ENCODE measurements at places on chromosomes 13 and 19.
A peak's percentile ranks its signal among the peaks of the same experiment; 100 is the strongest.

- no peak for DNase-seq
Measured at GRCh38 chr19:30338878-30339623, 33.1 kb upstream of the ZNF536 start.

DNA sequence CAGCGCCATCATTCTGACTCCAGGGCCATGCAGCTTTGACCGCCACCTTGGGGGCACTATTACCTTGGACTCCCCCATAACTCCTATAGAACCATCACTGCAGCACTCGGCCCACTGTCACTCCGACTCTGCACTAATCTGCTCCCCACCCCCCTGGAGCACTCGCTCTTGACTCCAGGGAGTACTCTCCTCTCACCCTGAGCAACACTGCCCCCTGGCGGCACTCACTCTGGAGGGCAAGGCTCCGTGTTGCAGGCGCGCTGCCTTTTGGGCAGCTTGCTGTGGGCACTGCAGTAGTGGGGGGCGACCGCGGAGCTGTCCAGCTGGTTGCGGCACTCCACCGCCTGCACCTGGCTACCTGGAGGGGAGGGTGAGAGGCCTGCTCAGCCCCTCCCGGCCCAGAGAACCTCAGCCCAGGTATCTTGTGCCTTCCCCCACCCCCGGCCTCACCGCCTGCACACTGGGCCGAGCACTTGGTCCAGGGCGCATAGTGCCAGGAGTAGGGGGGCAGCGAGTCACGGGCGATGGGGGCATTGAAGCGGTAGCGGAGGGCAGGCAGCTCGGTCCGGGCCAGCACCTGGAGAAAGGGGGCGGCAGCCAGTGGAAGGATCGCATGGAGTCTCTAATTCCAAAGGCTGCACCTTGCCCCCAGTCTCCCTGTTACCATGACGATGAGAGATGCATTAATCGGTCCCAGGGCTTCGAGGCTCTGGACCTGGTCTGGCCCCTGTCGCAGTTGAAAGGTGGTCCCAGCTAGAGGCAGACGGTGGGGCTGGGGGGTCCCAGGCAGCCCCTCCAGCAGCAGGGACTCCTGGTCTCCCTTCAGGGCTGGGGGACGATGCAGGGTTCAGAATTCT lies 8.9 kb upstream of the MYO1F start:
- DNase-seq = peak; percentile 91

DNA sequence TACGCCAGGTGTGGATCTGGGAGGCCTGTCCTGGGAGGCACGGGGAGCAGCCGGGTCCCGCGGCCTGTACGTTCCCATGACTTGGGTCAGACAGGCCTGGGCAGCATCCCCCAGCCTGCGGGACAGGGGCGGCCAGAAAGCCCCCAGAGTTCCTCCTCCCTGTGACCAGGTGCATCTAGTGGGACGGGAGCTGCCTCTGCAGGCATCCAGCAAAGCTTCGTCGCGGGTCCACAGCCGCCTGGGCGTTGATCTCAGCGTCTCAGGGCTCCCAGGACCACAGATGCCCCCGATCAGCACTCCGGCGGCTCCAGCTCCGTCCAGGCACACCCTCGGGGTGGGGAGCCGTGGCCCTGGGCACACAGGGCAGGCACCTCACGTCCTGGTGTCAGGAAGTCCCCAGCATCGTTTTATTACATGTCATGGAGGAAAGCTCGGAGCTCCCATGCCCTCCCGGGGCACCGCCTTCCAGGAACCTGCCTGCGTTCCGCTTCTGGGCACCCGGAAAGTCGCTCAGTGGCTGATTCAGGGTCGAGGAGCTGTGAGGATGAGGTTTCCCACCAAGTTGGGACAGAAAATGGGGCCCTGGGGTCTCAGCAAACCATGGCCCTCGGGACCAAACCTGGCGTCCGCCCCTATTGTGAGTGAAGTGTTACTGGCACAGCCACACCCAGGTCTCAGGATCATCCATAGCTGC lies 1.5 kb upstream of the GZMM start:
- no peak for DNase-seq

DNA sequence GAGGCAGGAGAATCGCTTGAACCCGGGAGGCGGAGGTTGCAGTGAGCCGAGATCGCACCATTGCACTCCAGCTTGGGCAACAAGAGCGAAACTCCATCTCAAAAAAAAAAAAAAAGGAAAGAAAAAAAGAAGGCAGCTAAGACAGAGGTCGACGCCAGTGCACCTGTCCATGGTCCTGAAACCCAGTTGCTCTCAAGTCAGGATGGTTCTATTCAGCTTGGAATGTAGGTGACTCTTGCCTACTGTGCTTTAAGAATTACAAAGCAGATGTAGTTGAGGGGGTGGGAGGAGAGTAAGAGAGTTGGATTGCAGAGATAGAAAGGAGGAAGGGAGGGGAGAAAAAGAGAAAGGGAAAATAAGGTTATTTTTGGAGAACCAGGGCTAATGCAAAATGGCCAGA lies 18.7 kb downstream of the CACNG7 start:
- no peak for DNase-seq

- no peak for DNase-seq
Measured at GRCh38 chr19:44742330-44743061, 6.0 kb upstream of the BCL3 start.

GRCh38 chr13:111282425-111282824 lies 38.0 kb upstream of the TEX29 start:
- DNase-seq = no peak

DNA sequence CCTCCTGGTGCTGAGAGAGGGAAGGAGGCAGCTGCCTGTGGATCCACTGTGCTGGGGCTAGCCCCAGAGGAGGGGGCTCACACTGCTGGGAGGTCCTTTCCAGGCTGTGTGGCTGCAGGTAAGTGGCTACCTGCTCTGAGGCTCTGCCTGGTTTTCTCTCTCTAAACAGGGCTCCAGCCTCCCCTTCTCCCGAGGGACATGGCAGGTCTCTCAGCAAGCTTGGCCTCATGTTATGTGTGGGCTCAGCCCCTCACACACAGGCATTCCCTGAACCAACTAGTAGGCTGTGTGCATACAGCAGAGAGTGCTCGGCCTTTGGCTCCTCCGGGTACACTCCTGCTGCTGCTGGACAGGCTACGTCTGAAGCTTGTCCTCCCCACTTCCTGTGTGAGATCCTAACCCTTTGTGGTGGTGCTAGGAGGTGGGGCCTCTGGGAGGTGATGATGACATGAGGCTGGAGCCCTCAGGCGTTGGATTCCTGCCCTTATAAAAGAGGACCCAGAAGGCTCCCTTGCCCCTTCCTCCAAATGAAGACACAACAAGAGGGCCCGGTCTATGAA lies 4.2 kb downstream of the ZNF835 start:
- no peak for DNase-seq

- no peak for DNase-seq
Measured at GRCh38 chr13:41974262-41974900, 13.5 kb upstream of the VWA8 start.

GRCh38 chr19:11331502-11331901 lies 8.0 kb downstream of the RAB3D start:
- DNase-seq = no peak

GRCh38 chr13:91181892-91182291 lies 165.6 kb upstream of the MIR17HG start:
- no peak for DNase-seq

- DNase-seq = no peak
Measured at GRCh38 chr13:114259374-114259773, 22.0 kb upstream of the UPF3A start.

DNA sequence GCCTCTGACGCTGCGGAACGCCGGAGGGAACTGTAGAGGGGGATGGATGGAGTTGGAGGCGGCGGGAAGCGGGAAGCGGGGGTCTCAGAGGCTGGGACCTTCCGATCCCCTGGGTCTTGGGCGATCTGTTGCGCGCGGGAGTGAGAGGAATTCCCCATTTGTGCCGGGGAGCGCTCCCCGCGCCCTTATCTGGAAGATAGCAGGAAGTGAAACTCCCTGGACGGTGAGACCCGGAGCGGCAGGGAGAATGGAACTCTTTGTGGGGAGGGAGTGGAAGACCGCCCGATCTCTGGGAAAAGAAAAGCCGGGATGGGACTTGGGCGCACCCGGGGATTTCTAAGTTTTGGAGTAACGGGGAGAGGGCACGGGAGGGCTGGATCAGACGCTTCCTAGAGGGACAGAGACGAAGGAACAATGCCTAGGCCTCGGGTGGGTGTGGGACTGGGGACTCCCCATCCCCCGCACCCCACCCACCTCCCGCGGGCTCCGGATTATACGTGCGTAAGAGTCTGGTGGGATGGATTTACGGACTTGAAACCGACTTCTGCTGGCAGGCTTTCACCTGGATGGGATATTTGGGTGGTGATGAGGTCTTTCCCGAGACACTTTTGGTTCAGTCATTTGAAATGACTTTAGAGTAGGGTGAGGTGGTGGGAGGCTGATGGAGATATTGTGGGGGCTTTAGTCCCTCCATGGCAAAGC lies 495 bp downstream of the LSR start:
- DNase-seq = no peak

DNA sequence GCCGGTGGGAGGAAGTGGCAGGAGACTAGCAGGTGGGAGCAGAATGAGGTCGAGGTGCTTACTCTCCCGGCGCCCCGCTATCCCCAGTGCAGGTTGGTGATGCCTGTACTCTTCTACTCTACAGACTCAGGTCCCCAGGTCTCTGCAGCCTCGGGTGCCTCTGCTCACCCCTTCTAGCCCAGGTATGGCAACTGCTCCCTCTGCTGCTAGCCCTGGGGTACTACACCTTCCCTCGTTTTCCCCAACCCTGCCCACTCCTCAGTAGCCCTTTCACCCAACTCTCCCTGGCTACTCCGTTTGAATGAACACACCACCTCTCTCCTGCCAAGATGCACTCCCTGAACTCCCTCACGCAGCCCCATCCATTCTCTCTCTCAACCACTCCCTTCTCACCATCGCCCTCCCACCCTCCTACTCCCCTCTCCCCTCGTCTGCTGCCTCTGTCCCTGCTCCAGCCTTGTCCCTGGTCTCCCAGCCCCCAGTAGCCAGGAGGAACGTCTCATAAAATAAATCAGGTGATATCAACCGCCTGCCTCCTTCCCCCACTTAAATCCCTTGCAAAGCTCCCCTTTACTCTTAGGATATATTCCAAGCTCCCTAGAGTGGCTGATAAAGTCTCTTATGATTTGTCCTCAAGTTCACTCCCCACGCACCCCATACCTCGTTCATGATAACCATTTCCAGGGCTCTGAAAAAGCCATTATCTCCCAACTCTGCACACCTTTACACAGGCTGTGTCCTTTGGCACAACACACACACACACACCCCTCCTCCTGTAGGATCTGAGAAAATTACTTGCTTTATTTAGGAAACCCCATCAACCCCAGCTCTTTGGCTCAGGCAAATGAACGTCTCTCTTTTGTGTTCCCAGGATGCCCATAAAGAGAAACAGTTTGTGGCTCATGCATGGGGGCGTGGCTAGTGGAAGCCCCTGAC lies 8.2 kb upstream of the MEIS3 start:
- DNase-seq = peak; percentile 68

GRCh38 chr13:66102864-66103263 lies 1127.3 kb downstream of the PCDH9 start:
- DNase-seq = no peak

- no peak for DNase-seq
Measured at GRCh38 chr19:17192751-17193150, 22.4 kb upstream of the USE1 start.

- peak; percentile 61 for DNase-seq
Measured at GRCh38 chr13:53200498-53201453, 172.2 kb downstream of the OLFM4 start.

- DNase-seq = peak; percentile 27
Measured at GRCh38 chr13:43787997-43788396, 1.2 kb upstream of the ENOX1 start.

GRCh38 chr13:90947976-90948375 lies 399.5 kb upstream of the MIR17HG start:
- no peak for DNase-seq

DNA sequence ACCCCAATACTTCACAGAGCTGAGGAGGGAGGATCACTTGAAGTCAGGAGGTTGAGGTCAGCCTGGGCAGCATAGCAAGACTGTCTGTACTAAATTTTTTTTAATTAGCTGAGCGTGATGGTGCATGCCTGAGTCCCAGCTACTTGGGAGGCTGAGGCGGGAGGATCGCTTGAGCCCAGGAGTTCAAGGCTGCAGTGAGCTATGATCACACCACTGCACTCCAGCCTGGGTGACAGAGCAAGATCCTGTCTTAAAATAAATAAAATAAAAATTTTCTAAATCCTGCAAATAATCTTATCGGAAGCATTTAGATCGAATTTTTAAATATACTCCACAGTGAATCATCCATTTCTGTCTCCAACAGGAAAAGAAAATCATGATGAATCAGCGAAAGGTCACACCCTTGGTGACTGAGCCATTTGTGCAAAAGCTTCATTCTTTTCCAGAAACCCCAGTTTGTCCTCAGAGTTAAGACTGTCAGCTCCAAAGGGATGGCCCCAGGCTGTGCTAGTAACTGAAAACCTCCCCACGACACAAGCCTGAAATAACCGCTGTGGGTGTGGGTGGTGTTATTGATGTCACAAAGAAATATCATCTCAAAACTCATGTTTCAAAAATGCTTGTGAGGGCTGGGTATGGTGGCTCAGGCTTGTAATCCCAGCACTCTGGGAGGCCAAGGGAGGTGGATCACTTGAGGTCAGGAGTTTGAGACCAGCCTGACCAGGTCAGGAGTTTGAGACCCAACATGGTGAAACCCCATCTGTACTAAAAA lies 167.6 kb downstream of the PTPRS start:
- no peak for DNase-seq

GRCh38 chr19:38316477-38317067 lies 825 bp upstream of the YIF1B start:
- no peak for DNase-seq

DNA sequence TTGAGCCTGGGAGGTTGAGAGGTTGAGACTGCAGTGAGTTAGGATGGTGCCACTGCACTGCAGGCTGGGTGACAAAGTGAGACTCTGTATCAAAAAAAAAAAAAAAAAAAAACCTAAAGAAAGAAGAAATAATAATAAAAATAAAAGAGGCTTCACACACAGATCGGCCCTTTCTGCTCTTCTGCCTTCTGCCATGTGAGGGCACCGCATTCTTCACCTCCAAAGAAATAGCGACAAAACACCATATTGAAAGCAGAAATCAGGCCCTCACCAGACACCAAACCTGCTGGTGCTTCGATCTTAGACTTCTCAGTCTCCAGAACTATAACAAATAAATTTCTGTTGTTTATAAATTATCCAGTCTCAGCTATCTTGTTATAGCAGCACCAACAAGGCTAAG lies 3.0 kb downstream of the ZNF649 start:
- DNase-seq = no peak

DNA sequence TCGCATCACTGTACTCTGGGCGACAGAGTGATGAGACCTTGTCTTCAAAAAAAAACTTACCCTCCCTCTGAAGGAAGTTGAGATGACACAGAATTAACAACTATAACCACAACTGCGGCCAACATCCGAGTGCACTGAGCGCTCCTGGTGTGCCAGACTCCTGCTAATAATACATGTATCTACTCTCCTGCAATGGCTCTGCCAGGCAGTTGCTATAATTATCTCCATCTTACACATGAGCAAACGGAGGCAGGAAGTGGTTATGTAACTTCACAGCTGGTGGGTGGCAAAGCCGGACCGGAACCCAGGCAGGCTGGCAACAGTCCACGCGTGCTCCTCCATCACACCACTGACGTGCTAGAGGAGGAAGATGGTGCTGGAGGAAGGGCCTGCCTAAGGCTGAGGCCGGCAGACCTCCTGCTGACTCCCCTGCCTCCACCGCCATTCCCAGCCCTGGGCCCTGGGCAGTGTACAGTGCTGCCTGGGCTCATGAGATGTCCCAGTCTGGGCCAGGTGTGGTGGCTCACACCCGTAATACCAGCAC lies 12.6 kb downstream of the XRCC1 start:
- DNase-seq = no peak
